ENCODE measurements at places on chromosomes 11 and 22.

DNA sequence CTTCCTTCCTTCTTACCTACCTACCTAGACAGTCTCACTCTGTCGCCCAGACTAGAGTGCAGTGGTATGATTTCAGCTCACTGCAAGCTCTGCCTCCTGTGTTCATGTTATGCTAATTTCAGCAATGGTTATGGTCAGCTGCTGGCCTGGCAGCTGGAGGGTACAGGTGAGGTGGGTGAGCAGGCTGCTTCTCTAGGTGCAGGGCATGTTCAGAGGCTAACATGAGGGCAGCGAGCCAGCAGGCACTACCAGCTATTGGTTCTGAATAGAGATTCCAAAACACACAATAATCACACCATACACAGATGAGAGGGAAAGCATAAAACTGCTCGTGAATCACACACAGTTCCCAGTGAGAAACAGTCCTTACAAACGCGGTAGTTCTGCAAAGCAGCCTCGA lies 48.7 kb upstream of the RFPL3 start:
- DNase-seq = no peak

DNA sequence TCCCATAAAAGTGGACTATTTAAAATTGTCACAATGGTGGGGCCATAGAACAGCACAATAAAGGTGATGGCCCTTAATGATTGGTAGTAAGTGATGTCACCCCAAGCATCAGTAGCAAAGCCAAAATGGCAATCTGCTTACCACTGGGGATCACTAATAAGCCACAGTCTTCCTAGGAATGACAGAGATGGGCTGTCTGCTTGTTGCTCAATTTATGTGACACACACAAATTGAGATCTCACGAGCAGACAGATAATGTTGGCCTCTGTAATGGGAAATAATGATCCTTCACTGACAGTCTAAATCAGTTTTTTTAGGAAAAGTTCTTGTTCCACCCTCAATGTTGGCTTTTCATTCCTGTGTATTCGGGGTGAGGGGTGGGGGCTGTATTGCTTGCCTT lies 515.1 kb downstream of the BRD1 start:
- no peak for DNase-seq

- DNase-seq = peak; percentile 57
These were observed 10.2 kb downstream of the PACS1 start for GRCh38 chr11:66080055-66080817.

DNA sequence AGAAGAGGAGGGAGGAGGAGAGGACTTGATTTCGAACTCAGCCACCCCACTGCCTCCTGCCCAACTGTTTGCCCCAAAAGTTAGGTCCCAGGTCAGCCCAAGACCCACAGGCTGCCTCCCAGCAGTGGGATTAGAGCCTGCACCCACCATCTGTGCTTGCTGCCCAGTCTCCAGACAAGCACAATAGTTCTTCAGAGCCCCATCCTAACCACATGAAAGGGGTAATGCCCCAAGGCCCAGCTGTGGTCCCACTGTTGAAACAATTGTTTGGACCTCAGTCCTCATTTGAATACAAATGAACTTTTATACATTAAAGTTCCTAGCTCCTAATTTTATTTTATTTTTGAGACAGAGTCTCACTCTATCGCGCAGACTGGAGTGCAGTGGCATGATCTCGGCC lies 5.4 kb upstream of the VPS51 start:
- DNase-seq = no peak

GRCh38 chr22:46073683-46074504 lies 76.4 kb upstream of the PPARA start:
- no peak for DNase-seq

DNA sequence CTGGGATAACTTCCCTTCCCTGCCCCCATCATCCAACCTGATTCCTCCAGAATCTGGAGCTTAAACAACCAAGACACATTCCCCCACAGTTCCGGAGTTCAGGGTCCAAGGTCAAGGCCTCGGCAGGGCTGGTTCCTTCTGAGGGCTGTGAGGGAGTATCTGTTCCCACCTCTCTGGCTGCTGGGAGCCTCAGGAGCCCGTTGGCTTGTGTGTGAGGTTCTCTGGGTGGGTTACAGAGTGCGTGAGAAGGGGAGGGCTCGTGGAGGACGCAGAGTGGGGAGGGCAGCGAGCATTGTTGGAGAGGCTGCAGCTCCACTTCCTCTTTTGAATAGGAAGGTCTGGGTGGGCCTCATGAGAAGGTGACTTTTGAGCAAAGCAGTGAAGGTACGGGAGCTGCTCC lies 8.5 kb downstream of the SERHL2 start:
- no peak for DNase-seq

DNA sequence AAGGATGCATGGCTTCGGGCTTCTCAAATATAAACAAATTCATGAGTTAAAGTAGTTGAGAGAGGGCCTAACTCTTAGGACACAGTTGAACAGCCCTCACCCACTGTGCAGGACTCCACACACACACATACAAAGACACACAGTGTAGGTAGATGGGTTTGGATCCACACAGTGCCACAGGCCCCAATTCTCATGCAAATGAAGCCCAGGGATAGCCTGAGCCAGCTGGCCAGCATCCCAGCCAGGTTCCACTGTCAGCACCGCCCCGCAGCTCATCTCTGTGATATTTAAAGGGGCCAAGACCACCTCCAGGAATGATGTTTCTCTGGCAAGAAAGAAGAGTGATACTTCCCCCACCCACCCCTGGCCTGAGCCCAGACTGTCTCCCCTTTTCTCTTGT lies 11.7 kb downstream of the SLC35C1 start:
- no peak for DNase-seq

DNA sequence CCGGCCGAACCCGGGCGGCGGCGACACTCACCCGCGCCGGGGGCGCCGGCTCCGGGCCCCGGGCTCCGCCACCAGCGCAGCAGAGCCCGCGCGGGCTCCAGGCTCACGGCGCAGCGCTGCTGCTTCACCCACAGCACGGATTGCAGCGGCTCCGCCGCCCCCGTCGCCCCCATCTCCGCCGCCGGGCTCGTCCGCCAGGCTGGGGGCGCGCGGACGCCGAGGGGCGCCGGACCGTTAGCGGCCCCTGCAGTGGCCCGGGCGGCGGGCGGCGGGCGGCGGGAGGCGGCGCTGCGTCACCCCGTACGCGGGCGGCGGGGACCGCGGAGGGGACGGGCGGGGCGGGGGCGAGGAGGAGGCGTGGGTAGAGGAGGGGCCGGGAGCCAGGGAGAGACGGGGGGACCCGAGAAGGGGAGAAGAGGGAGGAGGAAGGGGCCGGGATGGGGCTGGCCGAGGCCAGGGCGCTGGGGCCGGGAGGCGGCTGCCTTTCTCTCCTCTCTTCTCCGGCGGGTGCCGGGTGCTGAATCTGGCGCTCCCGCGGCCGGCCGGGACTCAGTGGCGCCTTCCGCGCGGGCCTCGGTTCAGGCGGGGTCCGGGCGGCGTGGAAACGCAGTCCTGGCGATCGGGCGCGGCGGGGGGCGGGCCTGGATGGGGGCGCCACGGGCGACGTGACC lies at the start of gene CERK:
Gene CERK (minus strand): TSS at position 277 of the 671 bp plus-strand sequence. CDS start 104 bp downstream, at position 173.
- DNase-seq = peak; percentile 55

DNA sequence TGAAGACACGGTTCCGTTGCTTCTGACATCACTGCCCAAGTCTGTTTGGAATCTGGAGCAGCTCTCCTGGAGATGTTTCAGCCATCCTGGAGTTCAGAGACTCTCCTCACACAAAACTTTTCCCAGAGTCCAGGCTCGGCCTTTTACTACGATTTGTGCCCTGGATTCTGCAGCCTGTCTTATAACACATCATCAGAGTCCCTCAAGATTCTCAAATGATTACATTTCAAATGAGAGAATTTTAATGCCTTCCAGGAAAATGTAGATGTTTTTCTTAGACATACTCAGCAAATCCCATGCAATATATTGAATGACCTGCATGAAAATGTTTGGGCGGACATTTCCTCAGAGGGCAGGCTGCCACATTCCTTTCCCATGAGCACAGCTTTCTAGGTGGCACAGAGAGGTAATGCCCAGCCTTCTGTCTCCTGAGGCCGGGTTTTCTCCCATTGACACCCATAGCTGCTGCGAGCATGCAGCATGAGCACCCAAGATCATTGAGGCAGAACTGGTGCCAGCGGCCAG lies 129.1 kb downstream of the SNX19 start:
- DNase-seq = peak; percentile 87

DNA sequence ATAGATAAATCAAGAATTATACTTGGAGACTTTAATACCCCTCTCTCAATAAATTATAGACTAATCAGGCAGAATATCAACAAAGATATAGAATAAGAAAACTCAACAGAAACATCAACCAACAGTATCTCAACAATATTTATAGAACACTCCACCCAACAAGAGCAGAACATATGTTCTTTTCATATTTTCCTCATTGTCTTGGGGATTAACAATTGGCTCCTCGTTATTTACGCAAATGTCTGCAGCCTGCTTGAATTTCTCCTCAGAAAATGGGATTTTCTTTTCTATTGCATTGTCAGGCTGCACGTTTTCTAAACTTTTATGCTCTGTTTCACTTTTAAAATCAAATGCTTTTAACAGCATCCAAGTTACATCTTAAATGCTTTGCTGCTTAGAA lies 37.0 kb upstream of the FBLN1 start:
- no peak for DNase-seq

- DNase-seq = no peak
These were observed 142.3 kb downstream of the NXPE2 start for GRCh38 chr11:114820621-114821020.

DNA sequence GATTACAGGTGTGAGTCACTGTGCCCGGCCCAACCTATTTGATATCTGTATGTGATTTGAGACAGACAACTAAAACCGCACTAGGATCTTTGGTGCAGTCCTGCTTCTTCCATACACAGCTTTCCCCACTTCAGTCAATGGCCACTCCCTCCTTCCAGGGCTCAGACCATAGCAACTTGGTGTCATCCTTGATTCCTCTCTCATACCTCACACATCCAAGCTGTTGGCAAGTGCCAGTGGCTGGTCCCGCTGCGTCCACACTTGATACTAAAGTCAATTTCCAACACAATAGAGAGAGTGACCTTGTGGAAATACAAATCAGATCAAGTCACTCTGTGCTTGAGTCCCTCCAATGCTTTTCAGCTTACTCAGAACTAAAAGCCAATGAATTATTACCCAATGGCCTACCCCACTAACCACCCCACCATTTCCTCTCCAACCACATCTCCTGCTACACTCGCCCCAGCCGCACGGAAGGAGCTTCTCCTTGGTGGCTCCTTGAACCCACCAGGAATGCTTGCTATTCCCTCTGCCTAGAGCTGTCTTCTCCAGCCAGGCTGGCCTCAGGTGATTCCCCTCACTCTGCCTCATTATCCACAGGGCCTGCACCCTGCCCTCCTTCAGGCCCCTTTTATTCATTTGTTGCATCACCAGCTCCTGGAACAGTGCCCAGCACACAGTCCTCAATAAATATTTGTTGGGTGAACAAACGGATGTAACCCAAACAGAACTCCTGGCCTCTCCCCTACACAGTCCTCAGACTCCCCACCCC lies 12.9 kb downstream of the ABTB2 start:
- DNase-seq = peak; percentile 93

DNA sequence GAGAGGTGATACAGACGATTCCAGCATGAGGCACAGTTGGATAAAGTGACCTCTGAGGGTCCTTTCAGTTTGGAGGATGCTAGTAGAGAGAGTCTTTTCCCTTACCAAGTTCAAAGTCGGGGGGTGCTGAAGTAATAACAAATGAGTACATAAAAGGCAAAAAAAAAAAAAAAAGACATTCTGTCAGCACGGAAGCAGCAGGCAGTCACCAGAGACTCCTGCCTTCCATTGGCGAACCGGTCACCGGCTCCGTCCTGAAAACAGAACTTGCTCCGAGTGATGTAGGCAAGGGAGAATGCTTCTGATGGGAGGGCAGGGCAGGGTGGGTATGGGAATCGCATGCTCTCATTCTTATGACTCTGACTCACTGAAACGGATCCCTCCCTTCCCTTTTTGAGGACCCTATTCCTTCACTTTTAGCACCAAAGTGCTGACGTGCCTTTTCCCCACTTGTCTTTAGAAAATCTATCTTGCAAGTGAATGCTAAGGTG lies 65.9 kb downstream of the PRR5L start:
- peak; percentile 26 for DNase-seq

GRCh38 chr11:11988099-11988651 lies 20.3 kb downstream of the DKK3 start:
- DNase-seq = peak; percentile 63

DNA sequence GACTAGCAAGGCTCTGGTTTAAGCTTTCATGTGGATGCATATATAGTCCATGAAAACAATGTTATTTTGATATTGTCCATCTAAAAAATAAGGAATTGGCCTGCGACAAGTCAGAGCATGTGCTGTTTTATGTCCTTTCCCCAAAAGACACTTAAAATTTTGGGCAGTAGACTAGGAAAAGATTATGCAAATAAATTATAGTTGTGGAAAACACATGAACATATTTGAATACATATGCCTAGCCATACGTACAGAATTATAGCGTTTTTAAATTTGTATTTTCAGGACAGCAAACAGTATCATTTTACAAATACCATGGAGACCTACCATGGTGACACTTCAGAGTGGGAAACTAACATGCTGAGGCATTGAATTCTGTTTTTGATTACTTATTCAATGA lies 113.8 kb upstream of the SLC5A12 start:
- DNase-seq = no peak

DNA sequence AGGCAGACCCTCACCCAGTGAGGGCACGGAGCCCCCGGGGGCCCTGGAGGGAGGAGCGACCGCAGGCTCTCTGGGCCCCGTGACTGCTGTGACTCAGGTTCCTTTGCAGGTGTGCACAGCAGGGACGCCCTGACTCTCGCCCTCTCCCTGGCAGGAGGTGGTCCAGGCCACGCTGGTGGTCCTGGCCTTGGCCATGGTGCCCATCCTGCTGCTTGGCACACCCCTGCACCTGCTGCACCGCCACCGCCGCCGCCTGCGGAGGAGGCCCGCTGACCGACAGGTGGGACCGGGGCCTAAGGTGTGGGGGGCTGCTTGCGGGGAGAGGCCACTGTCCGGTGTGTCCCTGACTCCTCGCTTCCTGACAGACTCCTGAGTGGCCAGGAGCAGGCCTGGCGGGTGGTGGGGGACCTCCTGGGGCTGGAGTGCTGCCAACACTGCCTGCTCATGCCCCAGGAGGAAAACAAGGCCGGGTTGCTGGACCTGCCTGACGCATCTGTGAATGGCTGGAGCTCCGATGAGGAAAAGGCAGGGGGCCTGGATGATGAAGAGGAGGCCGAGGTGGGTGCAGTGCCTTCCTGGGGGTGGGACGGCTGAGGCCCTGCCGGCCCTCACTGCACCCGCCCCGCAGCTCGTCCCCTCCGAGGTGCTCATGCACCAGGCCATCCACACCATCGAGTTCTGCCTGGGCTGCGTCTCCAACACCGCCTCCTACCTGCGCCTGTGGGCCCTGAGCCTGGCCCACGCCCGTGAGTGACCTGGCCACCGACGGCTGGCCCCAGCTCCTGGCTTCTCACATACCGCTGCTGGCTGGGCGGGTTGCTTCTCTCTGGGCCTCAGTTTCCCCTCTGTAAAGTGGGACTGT lies 10.9 kb downstream of the TCIRG1 start:
- no peak for DNase-seq

- peak; percentile 25 for DNase-seq
These were observed 22.7 kb upstream of the C1QTNF4 start for GRCh38 chr11:47616726-47617416.

- no peak for DNase-seq
These were observed 7.3 kb downstream of the GRAP2 start for GRCh38 chr22:39908136-39908535.

- DNase-seq = no peak
These were observed 16.3 kb downstream of the DGKZ start for GRCh38 chr11:46363455-46364005.

All from NCI-H226 (cell line).